ENCODE measurements at places on chromosomes 5 and 9.
A peak's percentile ranks its signal among the peaks of the same experiment; 100 is the strongest.

GRCh38 chr5:89929834-89930233 is 479.7 kb downstream of the CETN3 start:
- no peaks in the 10 kb centered on the region for H3K27me3 ChIP-seq
- DNase-seq, result no peak
- no peak overlapping the region for H3K27ac ChIP-seq
- H3K36me3 ChIP-seq, result no peaks in the 10 kb centered on the region
- no peak overlapping the region for H3K4me3 ChIP-seq
- H3K4me1 ChIP-seq, result no peaks in the 10 kb centered on the region

DNA sequence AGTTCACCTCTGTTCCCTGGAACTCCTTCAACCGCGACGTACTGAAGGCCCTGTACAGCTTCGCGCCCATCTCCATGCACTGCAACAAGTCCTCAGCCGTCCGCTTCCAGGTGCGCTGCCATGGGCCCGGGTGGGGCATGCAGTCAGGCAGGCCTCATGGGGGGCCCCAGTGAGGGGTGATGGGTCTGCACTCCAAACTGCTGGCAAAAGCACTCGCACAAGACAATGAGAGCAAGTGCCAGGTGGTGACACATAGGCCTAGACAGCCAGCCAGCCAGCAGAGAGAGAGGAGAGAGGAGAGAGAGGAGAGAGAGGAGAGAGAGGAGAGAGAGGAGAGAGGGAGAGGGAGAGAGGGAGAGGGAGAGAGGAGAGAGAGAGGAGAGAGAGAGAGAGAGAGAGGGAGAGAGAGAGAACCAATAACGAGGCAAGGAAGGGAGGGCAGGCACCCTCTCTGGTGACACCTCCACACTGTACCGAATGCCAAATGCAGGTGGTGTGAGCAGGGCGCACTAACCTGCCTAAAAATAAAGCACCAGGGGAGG is 21.0 kb downstream of the DBH start:
- DNase-seq, result no peak
- H3K36me3 ChIP-seq, result no peaks in the 10 kb centered on the region
- no peak overlapping the region for H3K4me3 ChIP-seq
- H3K4me1 ChIP-seq, result peaks cover 13% of the 10 kb centered on the region

GRCh38 chr5:88680253-88681132 is 202.5 kb downstream of the MEF2C start:
- peaks cover 7% of the 10 kb centered on the region for H3K36me3 ChIP-seq
- H3K27ac ChIP-seq, result no peak overlapping the region
- H3K4me3 ChIP-seq, result peak overlapping the region; percentile 31

GRCh38 chr5:120682851-120683250 is 218.8 kb downstream of the PRR16 start:
- no peaks in the 10 kb centered on the region for H3K4me1 ChIP-seq
- H3K4me3 ChIP-seq, result no peak overlapping the region
- DNase-seq, result no peak
- no peaks in the 10 kb centered on the region for H3K36me3 ChIP-seq
- H3K27me3 ChIP-seq, result no peaks in the 10 kb centered on the region

DNA sequence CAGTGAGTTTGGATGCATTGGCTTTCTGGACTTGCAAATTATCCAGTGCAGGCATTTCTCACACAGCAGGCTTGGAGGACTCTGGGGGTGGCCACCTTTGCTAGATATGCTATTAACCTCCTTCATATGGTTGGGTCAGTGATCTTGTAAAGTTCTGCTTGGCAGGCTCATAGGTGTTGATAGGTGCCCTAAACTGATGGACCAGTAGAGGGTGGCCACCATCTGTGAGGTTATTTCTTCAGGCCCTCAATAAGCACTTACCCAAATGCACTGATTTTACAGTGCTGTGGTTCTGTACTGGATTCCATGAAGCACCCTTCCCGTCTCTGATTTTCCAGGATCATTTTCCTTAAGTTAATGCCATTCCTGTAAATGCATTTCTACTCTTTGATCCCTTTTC is 216.3 kb downstream of the COMMD10 start:
- no peak overlapping the region for H3K4me3 ChIP-seq
- H3K27ac ChIP-seq, result no peak overlapping the region
- no peaks in the 10 kb centered on the region for H3K27me3 ChIP-seq
- DNase-seq, result no peak
- peaks cover 42% of the 10 kb centered on the region for H3K36me3 ChIP-seq
- H3K4me1 ChIP-seq, result no peaks in the 10 kb centered on the region

GRCh38 chr5:76867827-76868693 is 18.2 kb downstream of the S100Z start:
- no peak overlapping the region for H3K27ac ChIP-seq
- no peaks in the 10 kb centered on the region for H3K36me3 ChIP-seq
- peaks cover 4% of the 10 kb centered on the region for H3K4me1 ChIP-seq
- DNase-seq, result peak; percentile 80

DNA sequence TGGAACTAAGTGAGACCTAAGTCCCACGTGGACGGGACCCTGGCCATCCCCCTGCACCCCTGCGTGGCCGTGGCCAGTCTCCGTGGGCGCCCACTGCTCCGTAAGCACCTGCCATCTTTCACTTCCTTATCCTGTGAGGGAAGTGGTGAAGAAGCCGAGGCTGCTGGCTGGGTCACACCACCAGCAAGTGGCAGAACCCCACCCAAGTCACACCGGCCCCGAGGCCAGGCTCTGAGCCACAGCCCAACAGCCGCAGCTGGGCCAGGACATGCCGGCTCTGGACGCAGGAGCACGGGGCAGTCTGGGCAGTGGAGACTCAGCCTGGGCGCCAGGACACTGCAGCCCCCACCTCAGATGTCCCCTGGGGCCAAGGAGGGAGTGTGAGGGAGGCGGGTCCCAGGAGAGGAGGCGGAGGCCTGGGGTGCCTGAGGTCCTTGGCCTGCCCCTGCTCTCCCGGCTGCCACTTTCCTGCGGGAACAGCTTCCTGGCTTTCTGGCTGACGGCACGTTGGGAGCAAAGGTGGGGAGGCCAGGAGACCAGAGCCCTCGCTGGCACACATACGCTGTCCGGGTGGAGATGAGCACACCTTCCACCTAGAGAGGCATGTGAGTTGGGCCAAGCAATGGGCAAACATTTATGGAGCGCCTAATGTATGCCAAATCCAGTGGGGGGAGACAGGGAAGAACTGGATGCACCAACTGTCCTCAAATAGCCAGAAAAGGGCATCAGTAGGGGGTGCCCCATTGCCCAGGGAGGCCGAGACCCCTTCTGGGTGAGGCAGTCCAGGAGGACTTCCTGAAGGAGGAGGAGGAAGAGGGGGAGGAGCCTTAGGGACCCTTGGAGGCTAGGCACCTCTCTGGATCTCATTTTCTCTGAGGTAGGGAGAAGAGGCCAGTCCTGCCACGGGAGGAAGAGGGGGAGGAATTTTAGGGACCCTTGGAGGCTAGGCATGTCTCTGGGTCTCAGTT is 43.9 kb upstream of the EGFL7 start:
- no peak overlapping the region for H3K27ac ChIP-seq
- no peak for DNase-seq
- H3K4me1 ChIP-seq, result peaks cover 18% of the 10 kb centered on the region
- H3K4me3 ChIP-seq, result no peak overlapping the region

GRCh38 chr5:1133510-1134201 is 21.8 kb upstream of the SLC12A7 start:
- no peak for DNase-seq
- H3K27me3 ChIP-seq, result no peaks in the 10 kb centered on the region
- H3K4me3 ChIP-seq, result no peak overlapping the region

GRCh38 chr9:1354086-1354485 is 303.9 kb downstream of the DMRT2 start:
- DNase-seq, result no peak
- no peaks in the 10 kb centered on the region for H3K36me3 ChIP-seq
- H3K4me3 ChIP-seq, result no peak overlapping the region
- H3K4me1 ChIP-seq, result no peaks in the 10 kb centered on the region
- no peak overlapping the region for H3K27ac ChIP-seq
- H3K27me3 ChIP-seq, result no peaks in the 10 kb centered on the region

DNA sequence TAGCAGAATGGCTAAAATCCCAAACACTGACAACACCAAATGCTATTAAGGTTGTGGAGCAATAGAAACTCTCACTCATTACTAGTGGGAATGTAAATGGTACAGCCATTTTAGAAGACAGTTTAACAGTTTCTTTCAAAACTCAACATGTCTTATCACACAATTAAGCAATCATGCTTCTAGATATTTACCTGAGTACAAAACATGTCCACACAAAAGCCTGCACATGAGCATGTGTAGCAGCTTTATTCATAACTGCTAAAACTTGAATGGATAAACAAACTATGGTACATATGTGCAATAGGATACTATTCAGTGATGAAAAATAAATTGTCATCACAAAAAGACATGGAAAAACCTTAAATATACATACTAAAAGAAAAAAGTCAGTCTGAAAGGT is 31.5 kb downstream of the SLC25A46 start:
- H3K27me3 ChIP-seq, result peaks cover 24% of the 10 kb centered on the region
- H3K36me3 ChIP-seq, result peaks cover under 1% of the 10 kb centered on the region

- H3K27me3 ChIP-seq, result no peaks in the 10 kb centered on the region
- DNase-seq, result no peak
- no peak overlapping the region for H3K4me3 ChIP-seq
- H3K4me1 ChIP-seq, result no peaks in the 10 kb centered on the region
These were observed 378.6 kb downstream of the NNT start for GRCh38 chr5:43981556-43981955.

GRCh38 chr5:1761453-1761755 is 38.2 kb downstream of the MRPL36 start:
- peaks cover 4% of the 10 kb centered on the region for H3K27me3 ChIP-seq
- H3K27ac ChIP-seq, result no peak overlapping the region
- DNase-seq, result no peak
- no peak overlapping the region for H3K4me3 ChIP-seq
- H3K36me3 ChIP-seq, result no peaks in the 10 kb centered on the region
- H3K4me1 ChIP-seq, result peaks cover 3% of the 10 kb centered on the region

GRCh38 chr5:106097340-106097739 is 1573.4 kb downstream of the EFNA5 start:
- DNase-seq, result no peak
- no peaks in the 10 kb centered on the region for H3K36me3 ChIP-seq
- no peaks in the 10 kb centered on the region for H3K4me1 ChIP-seq
- H3K27ac ChIP-seq, result no peak overlapping the region
- H3K27me3 ChIP-seq, result no peaks in the 10 kb centered on the region
- H3K4me3 ChIP-seq, result no peak overlapping the region

DNA sequence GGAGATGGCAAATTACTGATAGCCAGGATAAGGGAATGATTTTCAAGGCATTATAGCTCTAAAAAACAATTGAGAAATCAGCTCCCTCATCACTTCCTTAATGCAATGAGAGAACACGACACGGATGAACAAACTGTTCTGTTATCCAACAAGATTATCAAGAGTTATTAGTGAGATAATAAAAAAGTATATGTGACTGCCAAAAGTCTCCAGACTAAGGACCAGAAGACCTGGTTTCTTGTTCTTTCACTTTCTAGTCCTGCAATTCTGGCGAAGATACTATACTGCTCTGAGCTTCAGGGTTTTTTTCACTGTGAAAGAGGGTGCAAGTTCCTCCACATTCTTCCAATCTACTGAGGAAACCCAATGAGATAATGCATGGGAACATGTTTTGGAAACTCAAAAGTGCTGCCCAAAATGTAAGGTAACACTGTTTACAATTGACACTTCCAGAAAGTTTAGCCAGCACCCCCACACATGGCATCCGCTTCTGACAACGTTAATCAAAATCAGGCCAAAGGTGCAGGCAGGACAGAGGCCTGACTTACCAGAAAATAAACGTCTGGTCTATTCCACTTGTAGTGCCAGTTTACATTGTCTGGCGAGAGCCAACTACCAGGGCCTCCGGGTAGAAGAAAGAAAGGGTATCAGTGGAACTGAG is 254.2 kb downstream of the DOCK8 start:
- no peak for DNase-seq
- H3K27ac ChIP-seq, result peak overlapping the region; percentile 58
- peaks cover 29% of the 10 kb centered on the region for H3K36me3 ChIP-seq
- peaks cover 32% of the 10 kb centered on the region for H3K4me1 ChIP-seq
- no peaks in the 10 kb centered on the region for H3K27me3 ChIP-seq
- H3K4me3 ChIP-seq, result peak overlapping the region; percentile 52

- peaks cover 40% of the 10 kb centered on the region for H3K36me3 ChIP-seq
- DNase-seq, result no peak
- H3K4me3 ChIP-seq, result peak overlapping the region; percentile 83
- H3K27ac ChIP-seq, result peak overlapping the region; percentile 95
These were observed 950 bp upstream of the MSH3 start for GRCh38 chr5:80653502-80653901.

- H3K27ac ChIP-seq, result peak overlapping the region; percentile 86
- H3K4me3 ChIP-seq, result peak overlapping the region; percentile 61
- DNase-seq, result no peak
- peaks cover 42% of the 10 kb centered on the region for H3K4me1 ChIP-seq
- H3K27me3 ChIP-seq, result no peaks in the 10 kb centered on the region
These were observed 66.4 kb upstream of the PLPP1 start for GRCh38 chr5:55601204-55601618.

DNA sequence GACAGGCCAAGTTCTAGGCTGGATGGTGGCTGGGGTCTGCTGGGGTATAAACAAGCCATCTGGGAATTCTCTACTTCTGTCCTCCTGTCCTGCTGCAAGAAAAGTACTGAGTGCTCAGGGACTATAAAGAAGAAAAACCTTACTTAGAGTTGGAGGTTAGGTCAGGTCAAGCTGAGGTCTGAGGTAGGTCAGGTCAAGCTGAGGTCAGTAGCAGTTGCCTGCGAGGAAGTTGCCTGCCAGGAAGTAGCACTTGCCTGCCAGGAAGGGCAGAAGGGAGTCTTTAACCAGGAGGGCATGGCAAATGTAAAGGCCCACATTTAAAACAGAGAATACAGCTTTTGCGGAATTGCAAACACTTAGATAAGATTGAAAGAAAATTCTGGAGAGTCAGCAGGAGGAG is 51.3 kb upstream of the PRLR start:
- peaks cover 4% of the 10 kb centered on the region for H3K27me3 ChIP-seq
- H3K27ac ChIP-seq, result no peak overlapping the region
- no peaks in the 10 kb centered on the region for H3K4me1 ChIP-seq
- DNase-seq, result no peak
- H3K4me3 ChIP-seq, result no peak overlapping the region

DNA sequence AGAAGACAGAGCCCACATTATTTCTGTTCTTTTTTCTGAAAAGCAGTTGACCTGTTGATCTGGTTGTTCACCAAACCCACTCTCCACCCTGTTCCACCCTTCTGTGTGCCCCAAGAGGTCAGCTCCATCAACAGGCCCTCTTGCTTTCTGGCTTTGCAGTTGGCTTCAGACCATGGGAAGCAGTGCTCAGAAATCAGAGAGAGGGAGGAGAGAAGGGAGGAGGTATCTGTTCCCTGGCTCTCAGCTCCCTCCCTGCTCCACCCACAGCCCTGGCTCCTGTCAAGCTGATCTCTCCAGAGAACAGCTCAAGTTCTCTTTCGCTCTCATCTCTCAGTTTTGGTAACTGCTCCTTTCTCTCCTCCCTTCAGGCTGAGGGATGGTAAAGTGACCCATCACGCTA is 144.2 kb upstream of the RAI14 start:
- H3K4me1 ChIP-seq, result no peaks in the 10 kb centered on the region
- H3K4me3 ChIP-seq, result no peak overlapping the region
- no peak overlapping the region for H3K27ac ChIP-seq

GRCh38 chr5:10995891-10996290 is 234.9 kb upstream of the DAP start:
- H3K27ac ChIP-seq, result no peak overlapping the region
- DNase-seq, result no peak
- no peaks in the 10 kb centered on the region for H3K4me1 ChIP-seq
- H3K27me3 ChIP-seq, result no peaks in the 10 kb centered on the region

- no peaks in the 10 kb centered on the region for H3K27me3 ChIP-seq
- DNase-seq, result no peak
- H3K36me3 ChIP-seq, result no peaks in the 10 kb centered on the region
- no peaks in the 10 kb centered on the region for H3K4me1 ChIP-seq
These were observed 435.5 kb downstream of the DTWD2 start for GRCh38 chr5:118552731-118553360.

GRCh38 chr9:128683340-128684064 is 5.5 kb upstream of the SET start:
- H3K36me3 ChIP-seq, result peaks cover 22% of the 10 kb centered on the region
- no peaks in the 10 kb centered on the region for H3K27me3 ChIP-seq
- peaks cover 53% of the 10 kb centered on the region for H3K4me1 ChIP-seq
- DNase-seq, result peak; percentile 58
- peak overlapping the region; percentile 91 for H3K4me3 ChIP-seq
